ENCODE measurements at places on chromosomes 3 and 15.

GRCh38 chr3:174058804-174059203 lies 661.3 kb downstream of the NLGN1 start:
- no peak for DNase-seq

- no peak for DNase-seq
Measured at GRCh38 chr3:124419303-124419702, 310.9 kb upstream of the UMPS start.

GRCh38 chr3:24850245-24850644 lies 355.6 kb upstream of the THRB start:
- DNase-seq = no peak

DNA sequence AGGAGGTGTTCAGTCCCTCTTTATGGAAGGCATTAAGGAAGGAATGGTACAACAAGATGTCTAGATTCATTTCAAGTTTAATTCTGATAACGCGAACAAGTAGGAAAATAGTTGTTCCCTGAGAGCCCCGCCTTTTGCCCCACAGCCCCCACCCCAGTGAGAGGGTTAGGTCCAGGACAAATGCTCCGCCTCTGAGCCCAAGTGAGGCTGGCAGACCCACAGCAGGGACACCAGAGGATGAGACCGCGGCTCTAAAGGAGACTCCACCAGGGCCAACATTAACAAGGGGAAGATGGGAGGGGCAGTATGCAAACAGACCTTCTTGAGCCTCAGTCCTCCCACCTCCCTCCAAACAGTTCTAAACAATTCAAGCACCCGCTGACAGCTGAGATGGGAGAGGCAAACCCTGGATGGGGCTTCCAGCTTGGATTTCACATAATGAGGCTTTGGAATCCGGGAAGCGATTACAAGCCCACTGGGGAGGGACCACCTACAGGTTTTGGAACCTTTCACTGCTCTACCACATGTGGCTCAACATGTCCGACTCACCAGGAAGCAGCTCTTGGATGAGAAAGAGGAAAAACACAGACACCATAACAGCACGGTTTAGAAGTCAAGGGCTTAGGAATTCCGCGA lies 42.9 kb upstream of the IREB2 start:
- DNase-seq = no peak

DNA sequence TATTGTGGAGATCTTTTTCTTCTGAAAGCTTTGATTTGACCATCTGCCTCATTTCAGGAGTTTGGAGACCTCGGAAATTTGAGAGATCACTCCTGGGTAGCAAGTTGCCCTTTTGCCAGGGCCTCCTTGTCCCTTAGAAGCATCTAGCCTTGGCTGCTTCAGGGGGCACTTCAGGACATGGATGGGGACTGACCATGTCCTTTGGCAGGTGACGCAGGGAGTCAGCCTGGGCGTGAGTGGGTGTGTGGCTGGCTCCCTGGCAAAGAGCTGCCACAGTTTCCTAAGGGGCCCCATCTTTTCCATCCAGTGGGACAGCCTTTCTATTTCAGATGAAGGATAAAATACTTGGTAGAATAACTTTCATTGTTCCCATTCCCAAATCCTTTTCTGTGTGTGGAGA lies 27.6 kb downstream of the EEFSEC start:
- no peak for DNase-seq

DNA sequence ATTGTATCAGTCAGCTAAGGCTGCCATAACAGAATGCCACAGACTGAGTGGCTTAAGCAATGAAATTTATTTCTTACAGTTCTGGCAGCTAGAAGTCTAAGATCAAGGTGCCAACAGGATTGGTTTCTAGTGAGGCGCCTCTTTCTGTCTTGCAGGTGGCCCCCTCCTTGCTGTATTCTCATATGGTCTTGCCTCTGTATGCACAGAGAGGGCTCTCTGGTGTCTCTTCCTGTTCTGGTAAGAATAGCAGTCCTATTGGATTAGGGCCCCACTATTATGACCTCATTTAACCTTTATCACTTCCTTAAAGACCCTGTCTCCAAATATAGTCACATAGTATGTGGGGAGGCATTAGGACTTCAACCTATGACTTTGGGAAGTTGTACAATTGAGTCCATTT lies 253.9 kb downstream of the EDEM1 start:
- DNase-seq = no peak

DNA sequence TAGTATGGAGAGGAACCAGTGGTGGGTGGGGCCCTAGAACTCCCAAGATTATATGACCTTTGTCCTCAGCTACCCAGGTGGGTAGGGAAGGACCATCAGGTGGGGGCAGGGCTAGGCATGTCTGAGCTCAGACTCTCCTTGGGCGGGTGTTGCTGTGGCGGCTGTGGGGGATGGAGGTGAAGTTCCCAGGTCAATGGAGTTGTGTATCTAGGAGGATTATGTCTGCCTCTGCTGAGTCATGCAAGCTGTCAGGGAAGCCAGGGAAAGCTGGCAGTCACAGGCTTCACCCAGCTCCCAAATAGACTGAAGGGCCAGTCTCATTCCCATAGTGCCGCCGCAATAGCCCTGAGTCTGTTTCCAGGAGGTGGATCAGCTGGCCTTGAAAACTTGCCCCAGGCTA lies 139.7 kb upstream of the CFAP20DC start:
- DNase-seq = no peak

- no peak for DNase-seq
Measured at GRCh38 chr3:47512416-47513124, 942 bp downstream of the ELP6 start.

- no peak for DNase-seq
Measured at GRCh38 chr3:18900994-18901393, 247.3 kb upstream of the KCNH8 start.

DNA sequence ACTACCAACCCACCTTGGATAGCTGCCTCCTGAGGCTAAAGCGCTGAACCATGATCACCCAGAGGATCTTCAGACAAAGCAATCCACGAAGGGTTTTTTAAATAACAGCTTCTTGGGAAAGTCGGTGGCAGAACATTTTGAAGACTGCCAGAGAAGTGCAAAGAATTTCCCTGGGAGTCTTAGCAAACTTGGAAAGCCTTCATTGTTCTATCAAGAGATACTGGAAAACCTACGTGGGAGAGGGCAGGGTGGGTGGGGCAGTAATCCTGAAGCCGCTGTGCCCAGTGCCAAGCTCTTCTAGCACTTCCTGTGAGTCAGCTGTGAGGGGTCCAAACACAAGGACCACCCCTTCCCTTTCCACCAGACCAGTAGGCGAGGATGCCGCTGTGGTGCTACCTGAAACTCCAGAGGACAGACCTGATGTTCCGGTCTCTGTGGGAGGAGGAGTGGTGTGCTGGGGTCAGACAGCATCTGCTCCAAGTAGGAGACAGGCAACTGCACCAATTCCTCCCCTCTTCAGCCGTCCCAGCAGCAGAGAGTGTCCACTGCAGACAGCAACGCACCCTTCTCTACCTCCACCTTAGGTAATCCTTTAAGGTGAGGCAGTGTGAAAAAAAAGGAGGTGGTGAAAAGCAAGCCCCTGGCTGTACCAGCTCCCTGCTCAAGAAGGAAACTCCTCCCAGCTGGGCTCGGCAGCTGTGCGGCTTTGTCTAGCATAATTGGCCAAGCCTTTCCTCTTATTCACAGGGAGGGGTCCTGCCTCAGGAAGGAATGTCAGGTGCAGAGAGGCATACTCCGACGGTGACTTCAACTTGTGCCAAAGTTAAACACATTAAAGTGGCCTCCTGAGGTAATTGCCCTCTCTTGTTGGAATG lies 99.0 kb downstream of the TMCC1 start:
- no peak for DNase-seq

GRCh38 chr3:117710501-117710900 lies 1000.9 kb downstream of the TUSC7 start:
- DNase-seq = no peak

DNA sequence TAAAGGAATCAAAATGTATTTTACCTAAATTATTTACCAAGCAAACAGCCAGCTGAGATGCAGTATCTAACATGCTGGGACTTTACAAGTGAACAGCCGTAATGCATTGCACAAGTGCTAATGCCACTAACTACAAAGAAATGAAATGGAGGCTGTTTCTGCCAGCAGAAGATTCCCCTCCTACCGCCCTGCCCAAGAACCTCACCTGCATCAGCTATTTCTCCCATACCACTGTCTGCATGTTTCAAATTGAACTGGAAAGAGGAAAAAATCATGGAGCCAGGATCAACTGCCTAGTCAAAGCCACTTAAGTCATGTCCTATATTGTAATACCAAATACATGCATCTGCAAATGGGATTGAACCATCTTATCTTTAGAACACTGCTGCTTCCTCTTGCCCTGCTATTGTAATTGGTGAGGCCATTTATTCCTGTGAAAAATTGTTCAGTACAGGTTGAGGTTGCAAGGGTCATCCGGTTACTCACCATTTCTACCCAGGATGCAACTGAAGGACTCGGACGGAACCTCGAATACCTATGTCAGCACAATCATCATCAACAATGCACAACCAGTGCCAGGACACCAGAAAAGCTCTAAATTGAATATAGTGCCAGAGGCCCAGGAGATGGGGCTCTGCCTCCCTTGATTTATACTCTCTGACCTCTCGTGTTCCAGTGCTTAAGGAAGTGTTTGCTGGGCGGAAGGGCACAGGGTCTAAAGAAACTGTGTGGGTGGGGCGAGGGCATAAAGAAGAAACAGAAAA lies 27.5 kb downstream of the ANXA2 start:
- no peak for DNase-seq

DNA sequence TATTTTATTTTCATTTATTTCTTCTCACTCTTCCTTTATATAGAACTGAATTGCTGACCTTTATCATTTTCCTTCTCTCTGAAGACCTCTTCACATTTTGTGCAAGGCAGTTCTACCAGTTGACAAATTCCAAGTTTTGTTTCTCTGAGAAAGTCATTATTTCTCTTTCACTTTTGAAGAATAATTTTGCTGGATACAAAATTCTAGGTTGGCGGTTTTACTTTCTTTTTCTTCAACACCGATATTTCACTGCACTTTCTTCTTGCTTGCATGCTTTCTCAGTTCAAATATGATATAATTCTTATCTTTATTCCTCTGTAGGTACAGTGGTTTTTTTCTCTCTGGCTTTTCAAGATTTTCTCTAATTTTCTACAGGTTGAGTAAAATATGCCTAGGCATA lies 15.9 kb downstream of the RFX7 start:
- no peak for DNase-seq

DNA sequence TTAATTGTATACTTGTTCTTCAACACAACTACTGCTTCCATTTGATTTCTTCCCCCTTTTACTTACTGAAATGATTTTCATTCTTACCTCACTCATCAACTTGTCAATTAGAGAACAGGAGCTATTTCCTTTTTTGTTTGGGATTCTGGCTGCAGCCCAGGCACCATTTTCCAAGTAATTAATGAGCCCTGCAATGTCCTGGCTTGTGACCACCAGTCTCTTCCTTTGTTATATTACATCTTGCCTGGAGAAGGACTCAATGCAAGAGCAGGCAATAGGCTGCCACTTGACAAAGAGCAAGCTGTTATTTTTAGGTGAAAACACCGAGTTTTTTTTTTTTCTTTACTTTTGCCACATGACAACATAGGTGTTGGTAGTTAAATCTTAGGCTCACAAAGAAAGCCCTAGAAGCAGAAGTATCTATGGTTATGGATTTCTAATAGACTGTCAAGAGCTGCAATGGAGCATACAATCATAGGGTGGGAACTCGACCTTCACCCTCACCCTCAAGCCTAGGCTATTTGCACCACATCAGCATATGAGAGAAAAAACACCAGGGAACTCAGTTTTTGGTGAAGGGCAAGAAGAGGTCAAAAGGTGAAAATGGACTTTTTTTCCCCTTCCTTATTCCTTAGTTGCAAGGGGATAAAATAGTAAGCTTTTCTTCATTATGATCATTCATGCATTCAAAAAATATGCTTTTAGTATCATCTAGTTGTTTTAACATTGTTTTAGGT lies 114.9 kb downstream of the TNIK start:
- DNase-seq = no peak

DNA sequence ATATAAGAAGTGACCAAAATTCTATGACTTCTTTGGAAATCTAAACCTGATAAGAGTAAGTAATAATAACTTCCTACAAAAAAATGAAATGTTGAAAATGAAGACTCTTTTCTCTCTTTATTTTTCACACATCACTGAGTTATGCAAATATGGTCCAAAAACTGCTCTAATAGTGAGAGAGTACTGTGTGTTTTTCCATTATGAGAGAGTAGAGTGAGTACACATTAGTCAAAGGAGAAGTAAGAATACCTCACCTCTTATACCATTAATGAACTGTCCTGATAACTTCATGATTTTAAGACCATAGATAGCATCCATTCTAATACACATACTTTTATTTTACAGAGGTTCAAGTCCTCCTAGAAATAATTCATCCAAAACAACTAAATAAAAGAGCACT lies 1310.2 kb downstream of the SI start:
- DNase-seq = peak; percentile 6

DNA sequence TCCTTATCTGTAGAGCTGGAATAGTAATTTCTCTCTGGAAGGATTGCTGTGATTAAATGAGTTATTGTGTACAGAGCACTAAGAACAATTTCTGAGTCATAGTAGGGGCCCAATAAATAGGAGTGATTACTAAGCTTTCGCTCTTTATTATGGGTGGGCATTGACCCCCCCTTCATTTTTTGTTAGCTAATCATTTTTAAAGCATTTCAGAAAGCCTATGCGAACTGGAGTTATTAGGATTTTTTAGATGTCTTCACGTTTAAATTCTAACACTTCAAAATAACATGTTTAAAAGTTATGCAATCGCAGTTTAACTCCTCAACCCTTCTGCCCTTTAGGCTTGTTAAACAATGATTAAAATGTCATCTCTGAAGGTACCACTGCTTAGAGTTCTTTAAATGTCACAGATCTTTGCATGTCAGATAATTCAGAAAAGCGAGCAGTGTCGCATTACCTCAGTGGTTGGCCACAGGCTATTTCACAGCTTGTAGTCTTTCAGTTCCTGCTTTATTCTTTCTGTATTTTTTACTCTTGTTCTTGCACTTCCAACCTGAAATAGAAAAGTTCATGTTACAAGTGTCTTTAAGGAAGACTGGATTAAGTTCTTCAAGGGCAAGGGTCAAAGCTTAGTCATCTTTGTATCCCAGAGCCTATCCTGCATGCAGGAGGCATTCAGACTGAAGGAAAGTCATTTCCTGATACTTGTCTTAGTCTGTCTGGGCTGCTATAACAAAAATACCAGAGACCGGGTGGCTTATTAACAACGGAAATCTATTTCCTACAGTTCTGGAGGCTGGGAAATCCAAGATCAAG lies 102.9 kb downstream of the FNDC3B start:
- DNase-seq = peak; percentile 40

GRCh38 chr15:72751751-72752455 lies 31.7 kb downstream of the ADPGK start:
- DNase-seq = no peak

DNA sequence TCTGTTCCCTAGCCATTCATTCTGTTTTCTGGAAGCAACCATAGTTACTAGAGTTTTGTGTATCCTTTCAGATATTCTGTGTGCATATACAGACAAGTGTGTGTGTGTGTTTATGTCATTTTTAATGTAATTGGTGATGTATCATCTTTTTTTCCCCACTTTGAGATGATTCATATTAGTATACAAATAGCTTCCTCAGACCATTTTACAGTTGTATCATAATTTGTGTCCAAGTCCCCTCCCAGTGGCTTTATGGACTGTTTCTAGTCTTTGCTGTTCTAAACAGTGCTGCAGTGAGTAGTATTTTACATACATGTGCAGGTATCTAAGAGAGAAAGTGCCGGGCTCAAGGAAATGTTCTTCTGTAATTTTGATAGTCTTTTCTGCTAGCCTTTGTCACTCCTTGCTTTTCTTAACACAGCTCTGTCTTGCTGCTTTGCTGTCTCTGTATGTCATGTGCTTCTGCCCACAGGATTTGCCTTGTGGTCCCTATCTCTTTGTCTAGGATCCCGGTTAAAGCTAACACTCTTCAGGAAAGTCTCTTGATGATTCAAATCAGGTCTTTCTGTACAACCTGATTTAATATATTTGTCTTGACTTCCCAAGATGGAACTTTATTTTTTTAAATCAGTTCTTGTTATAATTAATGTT lies 31.5 kb upstream of the FBXL22 start:
- no peak for DNase-seq
